ENCODE measurements at places on chromosomes 6 and 20. TPM values are rescaled to one million over a fixed set of nuclear protein-coding genes. Genes with fewer than 3 reads are reported as not detected.

GRCh38 chr6:54827010-54827409 lies 19.6 kb upstream of the FAM83B start:
- DNase-seq, result no peak

Gene SAMHD1
- total RNA-seq, result 355 TPM

- peak; percentile 77 for DNase-seq
Measured at GRCh38 chr6:10976571-10976970, 67.5 kb downstream of the ELOVL2 start.

- no peak for DNase-seq
Measured at GRCh38 chr6:39999006-39999867, 65.0 kb upstream of the MOCS1 start.

Gene FOXS1
- total RNA-seq, result 0.12 TPM

Gene TINAG
- total RNA-seq, result not detected

DNA sequence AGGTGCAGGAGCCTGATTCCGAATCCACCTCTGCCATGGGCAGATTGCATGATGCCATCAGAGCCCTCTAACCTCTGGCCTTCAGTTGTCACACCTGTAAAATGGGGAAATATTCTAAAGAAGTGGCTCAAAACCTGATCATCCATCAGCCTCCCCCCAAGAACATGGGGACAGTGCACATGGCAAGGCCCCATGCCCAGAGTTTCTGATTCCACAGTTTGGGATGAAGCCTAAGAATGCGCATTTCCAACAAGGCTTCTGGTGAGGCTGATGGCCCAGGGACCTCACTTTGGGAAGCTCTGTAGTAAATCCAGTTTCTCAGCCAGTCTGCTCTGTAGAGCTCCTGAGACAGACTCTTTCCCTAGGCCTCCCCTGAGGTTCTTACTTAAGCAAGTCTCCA lies 119.9 kb upstream of the CD93 start:
- DNase-seq, result no peak

DNA sequence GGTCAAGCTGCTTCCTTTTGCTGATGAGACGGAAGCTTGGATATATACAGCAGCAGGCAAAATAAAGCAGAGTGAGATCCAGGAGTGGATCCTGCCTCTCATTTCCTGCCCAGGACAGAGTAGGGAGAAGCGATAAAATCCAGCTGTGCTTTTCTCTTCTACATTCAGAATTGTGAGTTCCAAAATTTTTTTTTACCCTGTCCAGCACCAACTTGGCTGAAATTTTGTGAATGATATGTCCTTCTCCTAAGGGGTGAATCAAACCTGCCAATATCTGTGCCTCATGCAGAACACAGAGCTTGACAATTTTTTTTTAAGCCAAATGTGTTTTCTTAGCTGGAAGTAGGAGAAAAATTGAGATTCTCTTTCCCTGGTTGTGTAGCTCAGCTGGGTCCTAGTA lies 235.6 kb upstream of the CHD6 start:
- DNase-seq, result no peak

Gene COL9A3
- total RNA-seq, result 0.17 TPM

- peak; percentile 92 for DNase-seq
Measured at GRCh38 chr20:48722002-48722731, 105.6 kb downstream of the PREX1 start.

DNA sequence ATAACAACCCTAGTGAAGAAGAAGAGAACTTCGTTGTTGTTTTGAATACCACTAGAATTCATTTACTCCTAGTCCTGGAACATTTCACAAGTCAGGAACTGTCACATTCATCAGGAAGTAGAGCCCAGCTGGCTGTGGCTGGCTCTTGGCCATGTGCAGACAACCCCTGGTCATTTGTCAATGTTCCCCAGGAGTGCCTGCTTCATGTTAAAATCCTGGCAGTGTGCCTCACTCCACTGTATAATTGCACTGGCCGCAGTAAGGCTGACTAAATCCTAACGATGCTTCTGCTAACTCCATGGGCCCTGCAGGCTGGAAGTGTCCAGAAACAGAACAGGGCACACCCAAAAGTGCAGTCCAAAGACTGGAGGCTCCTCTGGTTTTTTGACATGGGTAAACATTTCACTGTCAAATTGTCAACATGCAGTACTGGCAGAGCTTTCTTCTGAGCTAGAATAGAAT lies 41.5 kb upstream of the ADGRF1 start:
- DNase-seq, result peak; percentile 94

Gene NOP56
- 163 TPM for total RNA-seq

DNA sequence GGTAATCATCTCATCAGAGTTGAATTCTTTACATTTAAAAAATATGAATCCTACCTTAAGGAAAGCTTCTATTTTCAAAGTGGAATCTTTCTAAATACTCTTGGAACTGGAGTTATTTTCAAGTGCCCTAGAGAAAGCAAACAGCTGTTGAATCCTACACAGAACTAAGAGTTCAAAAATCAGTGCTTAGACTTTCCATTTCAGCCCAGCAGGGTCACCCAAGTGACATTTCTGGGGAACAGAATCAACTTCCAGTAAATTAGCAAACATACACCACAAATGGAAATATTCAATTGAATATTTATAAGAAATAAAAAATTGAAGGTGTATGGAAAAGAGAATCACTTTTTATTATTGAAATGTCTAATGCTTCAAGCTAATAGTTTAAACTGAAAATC lies 427.7 kb upstream of the NOX3 start:
- no peak for DNase-seq

DNA sequence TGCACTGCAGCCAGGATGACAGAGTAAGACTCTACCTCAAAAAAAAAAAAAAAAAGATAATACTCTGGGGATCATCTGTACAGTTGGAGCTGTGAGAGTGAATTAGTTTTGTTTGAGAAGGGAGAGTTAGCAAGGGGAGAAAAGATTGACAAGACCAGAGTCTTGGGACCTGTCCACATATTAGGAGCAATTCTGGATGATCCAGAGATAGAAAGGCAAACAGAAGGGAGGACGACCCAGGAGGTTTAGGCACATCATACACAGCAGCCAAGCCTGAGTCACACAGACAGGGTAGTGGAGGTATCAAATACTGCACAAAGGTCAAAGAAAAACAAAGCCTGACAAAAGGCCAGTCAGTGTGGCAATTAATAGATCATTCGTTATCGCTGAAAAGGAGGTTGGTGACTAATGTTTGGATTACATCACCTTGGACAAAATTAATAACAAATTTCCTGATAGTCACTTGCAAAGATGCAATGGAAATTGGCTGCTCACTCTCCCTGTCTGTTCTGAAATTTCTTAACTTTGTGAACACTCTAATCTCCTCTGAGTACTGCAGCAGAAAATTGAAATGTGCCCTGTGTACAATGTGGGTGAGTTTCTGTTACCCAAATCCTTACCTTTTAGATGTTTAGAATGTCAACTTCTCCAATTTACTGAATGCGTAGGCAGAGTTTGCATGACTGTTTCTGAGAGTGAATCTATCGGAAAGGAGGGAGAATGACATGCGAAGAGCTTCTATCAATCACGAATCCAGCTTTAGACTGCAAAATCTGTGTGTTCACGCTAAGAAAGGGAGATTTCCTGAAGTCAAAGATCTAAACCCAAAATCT lies 105.4 kb downstream of the TSHZ2 start:
- DNase-seq, result peak; percentile 92

Gene EEF1A2
- 260 TPM for total RNA-seq

DNA sequence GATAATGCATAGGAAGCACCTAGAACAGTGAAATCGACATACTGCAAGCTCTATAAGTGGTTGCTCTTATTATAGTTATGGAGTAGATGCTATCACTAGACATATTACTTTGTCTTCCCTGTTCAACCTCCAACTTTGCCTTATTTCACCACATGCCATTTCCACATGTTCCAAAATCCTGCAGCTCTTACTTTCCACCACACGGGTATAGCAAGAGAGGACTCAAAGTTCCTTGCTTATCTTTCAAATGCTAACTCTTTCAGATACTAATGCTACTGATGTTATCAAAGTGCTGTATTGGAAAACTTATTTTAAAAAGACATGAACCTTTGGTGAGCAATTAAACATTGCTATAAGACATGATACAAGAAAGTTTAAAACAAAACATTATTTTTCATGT lies 1130.1 kb downstream of the HACE1 start:
- no peak for DNase-seq

GRCh38 chr6:43831191-43831590 lies 61.2 kb downstream of the VEGFA start:
- no peak for DNase-seq

DNA sequence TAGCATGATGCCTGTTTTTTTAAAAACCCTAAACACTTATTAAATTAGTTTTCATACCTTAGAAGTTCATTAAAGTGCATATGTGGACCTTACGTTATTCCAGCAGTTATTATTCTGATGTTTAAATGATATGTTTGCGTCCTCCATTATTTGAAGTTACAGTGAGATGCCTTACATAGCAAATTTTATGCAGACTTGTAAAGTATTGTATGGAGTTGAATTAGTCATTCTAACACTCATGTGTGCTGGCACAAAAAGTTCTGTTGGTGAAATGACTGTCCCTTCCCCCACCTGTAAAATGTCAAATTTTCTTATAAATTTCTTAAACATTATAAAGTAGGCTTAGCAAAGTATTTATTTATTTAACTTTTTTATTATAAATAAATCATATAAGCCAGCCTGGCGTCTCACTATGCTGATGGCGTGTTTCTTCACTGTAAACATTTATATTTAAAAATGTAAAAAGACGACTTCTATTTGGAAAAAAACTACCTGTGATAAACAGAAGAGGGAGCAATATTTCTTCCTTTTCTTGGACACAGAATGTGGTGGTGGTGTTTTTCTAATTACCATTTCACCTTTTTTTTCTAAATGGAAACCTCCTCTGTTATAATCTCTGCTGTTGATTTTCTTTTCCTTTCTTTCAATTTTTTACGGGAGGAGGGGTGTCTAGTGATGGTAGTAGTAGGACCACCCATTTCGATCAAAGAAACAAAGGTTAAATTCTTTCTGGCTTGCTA lies 155.4 kb downstream of the RFPL4B start:
- peak; percentile 50 for DNase-seq

DNA sequence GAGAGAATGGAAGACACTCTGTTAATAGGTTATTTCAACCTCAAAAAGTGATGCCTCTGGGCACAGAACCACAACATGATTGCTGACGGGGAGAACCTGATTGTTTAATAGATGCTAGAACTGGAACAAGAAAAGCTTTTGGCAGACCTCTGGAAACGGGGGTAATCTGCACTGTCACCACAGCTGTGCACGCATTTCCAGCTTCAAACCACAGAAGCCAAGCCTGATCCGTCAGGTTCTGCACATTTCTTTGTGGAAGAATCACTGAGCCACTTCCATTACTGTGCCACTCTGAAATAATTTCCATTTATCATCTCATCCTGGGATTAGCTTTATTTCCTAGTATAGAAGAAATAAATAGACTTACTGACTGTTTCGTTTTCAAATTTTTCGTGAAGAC lies 309.3 kb downstream of the FARS2 start:
- no peak for DNase-seq

GRCh38 chr6:160102956-160103824 lies 18.4 kb upstream of the SLC22A1 start:
- peak; percentile 20 for DNase-seq

Data from M059J (cell line).